ENCODE measurements at places on chromosomes 4 and X.

- no peak for DNase-seq
Measured at GRCh38 chr4:68209003-68209402, 36.5 kb downstream of the TMPRSS11B start.

DNA sequence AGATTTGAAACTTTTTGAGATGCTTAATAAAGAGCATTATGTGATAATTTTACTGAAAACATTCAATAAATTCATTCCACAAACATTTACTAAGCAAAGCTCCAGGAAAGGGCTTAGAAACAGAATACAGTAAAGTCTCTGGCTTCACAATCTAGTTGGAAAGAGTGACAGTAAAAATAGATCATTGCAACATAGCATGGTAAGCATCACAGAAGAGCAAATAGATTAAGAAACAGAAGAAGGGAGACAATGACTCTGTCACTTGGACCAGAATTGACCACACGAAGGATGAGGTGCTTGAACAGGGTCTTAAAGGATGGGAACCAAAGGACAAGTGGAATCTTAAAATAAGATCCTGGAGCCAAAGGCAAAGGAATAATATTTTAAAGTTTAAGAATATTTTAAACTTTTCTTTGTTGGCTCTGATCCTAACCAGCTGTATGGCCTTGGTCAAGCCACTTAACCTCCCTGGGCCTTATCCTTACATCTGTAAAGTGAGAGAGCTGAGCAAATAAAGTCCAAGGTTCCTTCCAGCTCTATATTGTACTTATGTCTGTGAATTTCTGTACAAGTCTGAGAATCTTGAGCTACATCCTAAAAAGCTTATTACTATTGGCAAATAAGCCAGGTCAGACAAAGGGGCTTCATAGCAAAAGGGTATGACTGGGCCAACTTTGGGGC, 33.9 kb downstream of the SEC24D start:
- DNase-seq: no peak

DNA sequence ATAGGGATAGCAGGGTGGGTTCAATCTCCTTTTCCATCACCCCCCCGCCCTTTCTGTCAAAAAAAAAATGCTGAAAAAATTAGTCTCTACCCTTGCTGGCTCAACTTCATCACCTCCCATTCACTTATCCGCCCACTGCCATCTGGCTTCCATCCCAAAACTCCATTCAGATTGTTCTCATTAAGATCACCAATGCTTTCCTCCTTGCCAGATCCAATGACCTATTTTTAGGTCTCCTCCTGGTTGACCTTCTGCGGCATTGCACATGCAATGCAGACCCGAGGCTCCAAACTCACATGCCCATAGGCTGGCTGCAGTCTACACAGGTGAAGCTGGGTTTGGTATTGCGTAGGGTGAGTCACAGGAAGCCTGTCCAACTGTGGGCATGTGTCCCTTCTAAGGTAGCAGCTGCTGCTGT, 21.1 kb upstream of the STIM2 start:
- no peak for DNase-seq

DNA sequence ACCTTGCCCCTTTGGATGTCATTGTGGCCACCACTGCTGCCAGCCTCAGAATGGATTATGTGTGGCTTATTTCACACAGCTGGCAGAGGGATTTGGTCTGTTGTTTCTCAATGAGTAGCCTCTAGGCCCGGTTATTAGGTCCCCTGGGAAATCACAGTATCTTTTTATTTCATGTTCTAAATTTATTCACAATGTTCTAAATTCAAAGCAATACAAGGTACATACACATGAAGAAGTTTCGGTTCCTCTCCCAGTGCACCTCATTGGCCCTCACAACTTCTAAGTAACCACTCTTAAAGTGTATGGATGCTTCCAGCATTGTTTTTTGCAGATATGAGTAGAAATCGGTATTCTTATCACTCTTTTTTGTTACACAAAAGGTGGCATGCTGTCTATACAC, 262.7 kb downstream of the RCHY1 start:
- no peak for DNase-seq

DNA sequence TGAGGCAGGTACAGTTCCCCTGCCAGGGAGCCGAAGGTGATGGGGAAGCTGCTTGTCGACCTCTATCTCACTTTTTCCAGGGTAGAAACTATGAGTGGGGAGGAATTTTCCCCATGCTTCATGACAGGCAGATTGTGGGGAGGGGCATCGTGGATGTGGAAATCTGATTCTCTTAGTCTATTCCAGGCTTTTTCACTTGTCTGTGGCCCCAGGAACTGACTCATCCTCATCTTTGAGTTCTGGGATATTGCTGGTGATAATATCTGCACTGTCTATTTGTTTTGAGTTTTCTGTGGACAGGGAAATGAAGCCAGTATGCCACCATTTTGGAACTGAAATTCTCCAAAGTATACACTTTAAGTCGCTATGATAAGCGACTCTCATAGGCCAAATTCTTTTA, 7.6 kb upstream of the TLR2 start:
- no peak for DNase-seq

DNA sequence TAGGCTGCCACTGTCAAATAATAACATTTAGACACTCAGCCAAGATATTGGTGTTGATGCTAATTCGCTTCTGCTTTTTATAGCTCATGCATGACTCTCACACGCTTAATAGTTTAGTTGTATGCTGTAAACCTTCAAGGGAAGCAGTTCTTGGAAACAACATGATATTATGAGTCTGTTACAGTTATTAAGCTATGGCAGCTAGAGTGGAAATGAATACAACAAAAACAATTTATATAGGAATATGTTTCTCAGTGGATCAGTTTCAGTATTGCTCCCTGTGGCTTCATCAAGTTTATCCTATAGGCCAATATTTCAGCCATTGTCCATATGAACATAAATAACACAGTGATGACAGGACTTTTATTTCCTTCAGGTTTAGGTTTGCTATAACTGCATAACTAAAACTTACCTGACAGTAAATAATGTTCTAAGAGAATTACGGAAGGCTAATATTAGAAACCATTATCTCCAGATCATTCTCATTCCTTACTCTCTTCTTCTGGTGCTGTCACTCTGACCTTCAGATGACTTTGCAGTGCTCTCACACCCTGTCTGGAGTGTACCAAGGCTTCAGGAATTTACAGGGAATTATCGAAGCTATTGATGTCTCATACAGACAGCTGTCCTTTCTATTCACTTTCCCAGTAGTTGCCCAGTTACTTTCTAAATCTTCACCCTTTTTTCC, 555.0 kb downstream of the ANKRD50 start:
- no peak for DNase-seq

DNA sequence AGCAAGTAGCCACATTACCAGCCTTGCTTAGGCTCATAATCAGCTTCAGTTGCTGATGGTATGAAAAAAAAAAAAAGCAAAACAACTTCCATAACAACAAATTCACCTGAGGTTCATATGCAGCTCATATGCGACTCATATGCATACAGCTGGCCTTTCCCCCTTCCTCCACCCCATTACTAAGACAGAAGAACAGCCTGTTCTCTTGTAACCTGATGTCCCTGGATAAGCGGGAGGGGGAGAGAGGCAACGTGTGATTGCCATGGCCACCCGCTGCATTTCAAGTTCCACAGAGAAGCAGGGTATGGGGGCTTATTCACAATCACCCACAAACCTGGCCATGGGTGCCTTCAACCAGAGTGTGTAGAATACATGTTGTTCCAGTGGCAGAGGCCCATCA, 95.1 kb upstream of the DGKK start:
- no peak for DNase-seq

GRCh38 chrX:110180176-110180927, 137.5 kb downstream of the AMMECR1 start:
- no peak for DNase-seq

DNA sequence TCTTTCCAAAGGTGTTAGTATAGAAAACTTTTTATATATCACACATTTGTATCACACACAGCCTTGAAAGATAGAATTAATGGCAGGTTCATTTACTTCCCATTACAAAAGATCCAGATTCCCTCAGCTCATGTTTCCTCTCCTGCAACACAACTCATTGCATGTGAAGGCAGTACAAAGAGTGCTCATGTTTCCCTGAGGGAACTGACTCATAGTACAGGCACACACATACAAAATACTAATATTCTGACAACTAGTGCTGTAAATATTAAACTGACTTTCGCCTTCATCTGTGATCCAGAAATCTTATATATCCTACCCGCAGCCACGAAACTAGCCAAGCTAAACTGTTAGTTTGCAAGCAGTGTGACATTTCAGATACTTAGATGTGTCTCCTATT, 819.8 kb upstream of the PCDH7 start:
- no peak for DNase-seq

GRCh38 chrX:134338527-134338926, 101.5 kb downstream of the CCDC160 start:
- peak; percentile 6 for DNase-seq

GRCh38 chr4:82403725-82404124, 26.5 kb downstream of the HNRNPDL start:
- DNase-seq: no peak

GRCh38 chrX:70168238-70169188, 8.8 kb upstream of the DGAT2L6 start:
- no peak for DNase-seq

- no peak for DNase-seq
Measured at GRCh38 chr4:153556435-153556815, 90.3 kb downstream of the TMEM131L start.

- no peak for DNase-seq
Measured at GRCh38 chr4:25821267-25821666, 41.5 kb downstream of the SEL1L3 start.

- DNase-seq: no peak
Measured at GRCh38 chr4:69060651-69061308, 35.5 kb upstream of the UGT2B7 start.

- no peak for DNase-seq
Measured at GRCh38 chr4:30716158-30716557, 4.0 kb upstream of the PCDH7 start.

GRCh38 chr4:27624749-27625148, 764.1 kb downstream of the STIM2 start:
- no peak for DNase-seq

DNA sequence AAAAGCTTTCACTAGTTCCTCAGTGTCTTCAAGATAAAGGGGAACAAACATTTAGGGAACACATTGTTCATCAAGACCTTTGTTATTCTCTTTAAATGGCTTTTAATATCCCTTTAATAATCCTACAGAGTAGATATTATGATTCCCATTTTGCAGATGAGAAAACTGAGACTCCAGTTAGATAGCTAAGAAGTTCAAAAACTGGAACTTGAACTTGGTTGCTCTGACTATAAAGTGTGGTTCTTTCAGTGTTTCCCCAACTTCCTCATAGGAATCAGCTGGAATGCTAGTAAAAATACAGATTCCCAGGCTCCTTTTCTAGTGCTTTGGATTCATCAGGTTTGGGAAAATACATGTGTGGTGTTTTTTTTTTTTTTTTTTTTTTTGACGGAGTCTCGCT, 37.7 kb downstream of the DLG3 start:
- no peak for DNase-seq

GRCh38 chr4:84879651-84880200, 86.8 kb downstream of the WDFY3 start:
- DNase-seq: no peak

GRCh38 chrX:10569946-10570345, 50.4 kb downstream of the MID1 start:
- no peak for DNase-seq

DNA sequence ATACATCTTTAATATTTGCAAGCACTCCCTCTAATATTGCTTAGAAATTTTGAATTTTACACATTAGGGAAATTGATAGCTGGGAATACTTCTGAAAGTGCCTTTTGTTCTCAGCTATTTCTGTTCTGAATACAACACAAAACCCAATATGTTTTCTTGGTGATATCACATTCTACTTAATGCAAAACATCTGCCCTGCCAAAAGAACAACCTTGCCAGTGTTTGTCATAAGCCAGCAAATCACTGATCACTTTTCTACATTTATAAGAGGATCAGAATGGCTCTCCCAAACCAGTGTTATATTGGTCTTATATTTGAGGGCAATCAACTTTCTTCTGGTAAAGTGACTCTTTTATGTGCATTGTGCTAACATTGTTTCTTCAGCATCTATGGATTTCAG, 126.8 kb upstream of the APOOL start:
- no peak for DNase-seq
